Fibroblast of the aortic adventitia (primary cell): ENCODE measurements at places on chromosomes 16 and 17. TPM values are rescaled to one million over a fixed set of nuclear protein-coding genes. Genes with fewer than 3 reads are reported as not detected.

The KRT25 gene
- not detected in 2 replicates for total RNA-seq

The OR3A3 gene
- not detected in 2 replicates for total RNA-seq

The SPIRE2 gene
- 2.5 and 7.1 TPM in 2 replicates for total RNA-seq

The NECAB2 gene
- total RNA-seq, result 0.18 and 0.90 TPM in 2 replicates

The TEKT5 gene
- 0.09 TPM in 1 of 2 replicates, not detected in the other for total RNA-seq

The BMERB1 gene
- total RNA-seq, result 64.3 and 105 TPM in 2 replicates

The ABCC11 gene
- 0.09 and 2.0 TPM in 2 replicates for total RNA-seq

The ALOX12 gene
- total RNA-seq, result 0.65 TPM in 1 of 2 replicates, not detected in the other

The IRX6 gene
- not detected in 2 replicates for total RNA-seq
